Cardiac muscle cell (in vitro differentiated cells and primary cell): ENCODE measurements at places on chromosomes 7 and 10. TPM values are rescaled to one million over a fixed set of nuclear protein-coding genes. Genes with fewer than 3 reads are reported as not detected.

- no peak for DNase-seq
These were observed 81.4 kb downstream of the ABLIM1 start for GRCh38 chr10:114576716-114577115.

DNA sequence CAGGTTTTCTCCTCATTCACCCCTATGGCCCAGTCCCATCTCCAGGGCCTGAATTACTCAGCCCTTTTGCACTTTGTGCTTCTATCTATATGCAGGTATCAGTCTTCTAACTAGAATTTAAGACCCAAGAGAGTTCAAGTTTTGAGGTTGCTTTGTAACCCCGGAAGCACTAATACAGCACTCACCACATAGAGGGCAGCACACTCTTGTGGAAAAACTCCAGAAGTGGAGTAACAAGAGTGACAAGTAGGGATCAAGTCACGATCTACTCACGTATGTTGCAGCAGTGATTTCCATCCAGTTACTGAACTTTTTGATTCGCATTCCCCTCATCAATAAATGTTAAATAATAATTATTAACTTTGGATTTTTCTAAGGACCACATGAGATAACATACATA is 151.0 kb downstream of the CHCHD3 start:
- no peak for DNase-seq

DNA sequence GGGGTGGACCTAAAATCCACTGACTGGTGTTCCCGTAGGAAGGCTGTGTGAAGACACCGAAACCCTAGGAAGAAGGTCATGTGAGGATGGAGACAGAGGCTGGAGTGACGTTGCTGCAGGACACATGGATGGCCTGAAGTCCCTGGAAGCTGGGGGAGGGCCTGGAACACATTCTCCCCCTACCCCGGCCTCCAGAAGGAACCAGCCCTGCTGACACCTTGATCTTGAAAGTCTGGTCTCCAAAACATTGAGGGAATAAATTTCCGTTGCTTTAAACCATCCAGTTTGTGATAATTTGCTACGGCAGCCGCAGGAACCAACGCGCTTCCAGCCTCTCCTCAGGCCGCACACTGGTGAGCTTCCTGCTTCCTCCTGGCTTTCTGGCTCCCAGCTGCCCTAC is 288.2 kb downstream of the GLRX3 start:
- DNase-seq, result no peak

DNA sequence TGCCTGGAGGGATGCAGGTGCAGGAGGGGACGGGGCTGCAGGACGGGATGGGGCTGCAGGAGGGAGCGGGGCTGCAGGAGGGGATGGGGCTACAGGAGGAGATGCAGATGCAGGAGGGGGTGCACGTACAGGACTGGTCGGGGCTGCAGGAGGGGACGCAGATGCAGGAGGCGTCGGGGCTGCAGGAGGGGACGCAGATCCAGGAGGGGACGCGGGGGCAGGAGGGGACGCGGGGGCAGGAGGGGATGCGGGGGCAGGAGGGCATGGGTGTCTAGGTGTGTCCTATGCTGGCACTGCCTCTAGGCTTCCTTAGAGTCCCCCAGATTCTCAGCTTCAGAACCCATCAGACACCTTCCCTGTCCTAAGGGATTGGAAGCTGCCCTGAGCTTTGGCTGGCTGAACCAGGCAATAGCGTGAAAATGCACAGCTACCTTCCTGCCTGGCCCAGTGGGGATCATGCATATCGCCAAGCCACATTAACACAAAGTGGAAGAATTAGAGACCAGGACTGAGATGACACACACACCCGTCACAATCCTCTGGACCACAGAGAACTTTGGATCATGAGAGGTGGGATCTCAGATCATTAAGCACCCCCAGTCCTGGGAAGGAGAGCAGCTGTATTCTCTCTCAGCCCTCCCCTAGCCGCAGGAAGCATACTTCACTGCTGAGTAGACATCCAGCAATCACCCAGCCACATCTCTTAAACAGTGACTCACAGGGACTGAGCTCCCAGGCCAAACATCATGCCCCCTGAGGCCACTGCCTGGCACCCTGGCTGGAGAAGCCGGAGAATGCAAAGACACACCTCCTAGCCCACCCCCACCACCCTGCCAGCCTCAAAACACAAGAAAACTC is 67.3 kb downstream of the VWA2 start:
- DNase-seq, result peak; percentile 74

DNA sequence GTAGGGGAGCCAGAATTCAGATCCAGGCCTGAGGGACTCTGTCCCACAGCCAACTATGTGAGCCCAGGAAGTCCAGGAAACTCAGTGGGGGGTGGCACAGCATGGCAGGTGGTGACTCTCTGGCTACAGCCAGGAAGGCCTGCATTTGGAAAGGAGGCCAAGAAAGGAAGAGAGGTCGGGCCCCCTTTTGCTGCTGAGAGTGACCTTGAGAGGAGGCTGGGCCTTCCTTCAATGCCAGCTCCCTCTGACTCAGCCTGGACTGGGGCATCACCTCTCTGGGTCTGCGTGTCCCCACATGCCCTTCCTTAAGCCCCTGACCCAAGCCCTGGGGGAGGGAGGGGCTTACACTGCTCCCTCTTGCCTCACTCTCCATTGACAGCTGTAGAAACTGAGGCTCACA is 6.4 kb upstream of the MYL10 start:
- DNase-seq, result no peak

DNA sequence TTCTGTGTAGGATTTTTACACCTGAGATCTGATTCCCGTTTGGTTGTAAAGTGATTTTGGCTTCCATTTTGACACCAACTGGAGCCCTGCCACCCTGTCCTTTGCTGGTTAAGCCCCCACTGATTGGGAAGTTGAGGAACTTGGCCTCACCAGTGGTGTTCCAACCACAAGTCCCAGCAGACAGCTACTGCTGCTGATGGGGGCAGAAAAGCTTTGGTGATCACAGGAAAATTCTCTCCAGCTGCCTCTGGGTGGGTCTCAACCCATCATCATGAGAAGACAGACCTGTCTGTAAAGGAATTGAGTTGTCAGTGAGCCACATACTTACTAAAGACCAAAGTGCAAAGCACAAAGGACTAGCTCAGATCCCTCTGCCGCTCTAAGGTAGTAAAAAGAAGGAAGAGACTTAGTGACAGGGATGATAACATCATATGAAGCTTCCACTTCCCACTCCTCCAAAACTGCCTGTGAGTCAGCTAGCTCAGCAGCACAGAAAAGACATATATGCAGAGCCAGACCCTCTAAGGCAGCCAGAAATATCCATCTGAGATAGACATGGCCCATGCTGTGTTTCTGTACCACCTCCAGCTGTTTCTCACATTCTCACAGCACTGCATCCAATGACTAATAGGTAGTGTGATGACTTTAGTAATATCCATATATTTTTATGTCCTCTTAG is 22.4 kb upstream of the LRRC17 start:
- peak; percentile 57 for DNase-seq

DNA sequence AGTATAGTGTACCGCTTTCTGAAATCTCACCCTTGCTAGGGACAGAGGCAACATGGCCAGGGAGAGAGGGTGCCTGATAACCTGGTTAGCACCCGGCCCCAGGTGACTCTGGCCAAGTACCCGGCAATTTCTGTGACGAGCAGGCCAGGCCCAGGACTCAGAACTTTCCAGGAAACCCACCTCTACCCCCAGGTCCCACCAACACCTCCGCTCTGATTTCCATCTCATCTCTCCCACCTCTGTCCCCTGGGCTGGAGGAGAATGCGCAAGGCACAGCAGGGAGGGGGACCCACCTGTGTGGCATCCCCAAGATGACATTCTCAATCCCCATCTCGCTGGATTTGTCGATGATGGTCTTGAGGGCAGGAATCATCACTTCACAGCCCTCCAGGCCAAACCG is 11.6 kb downstream of the OGDHL start:
- no peak for DNase-seq

GRCh38 chr7:28408105-28408959 is 4.0 kb upstream of the CREB5 start:
- DNase-seq, result peak; percentile 45

GRCh38 chr7:36395171-36395894 is 5.7 kb downstream of the ANLN start:
- DNase-seq, result no peak

DNA sequence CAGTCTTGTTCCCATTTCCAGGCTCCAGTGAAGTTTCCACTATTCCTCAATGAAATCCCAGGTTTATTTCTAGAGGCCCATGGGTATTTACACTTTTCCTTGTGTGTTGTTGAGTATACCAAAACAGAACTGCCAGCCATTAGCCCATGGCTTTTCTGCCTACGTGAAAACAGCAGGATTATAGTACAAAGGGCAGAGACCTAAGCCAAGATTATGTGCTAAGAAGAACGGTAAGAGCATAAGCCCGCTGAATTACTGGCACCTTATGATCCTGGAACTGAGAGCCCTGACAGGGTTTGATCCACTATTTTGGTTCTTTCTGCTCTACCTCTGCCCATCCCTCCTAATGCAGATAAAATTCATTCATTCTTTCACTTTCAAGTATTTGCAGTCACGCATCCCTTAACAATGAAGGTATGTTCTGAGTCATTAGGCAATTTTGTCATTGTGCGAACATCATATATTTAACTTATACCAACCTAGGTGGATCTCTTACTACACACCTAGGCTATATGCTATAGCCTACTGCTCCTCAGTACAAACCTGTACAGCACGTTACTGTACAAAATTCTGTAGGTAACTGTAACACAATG is 16.0 kb downstream of the SEMA3C start:
- DNase-seq, result no peak

DNA sequence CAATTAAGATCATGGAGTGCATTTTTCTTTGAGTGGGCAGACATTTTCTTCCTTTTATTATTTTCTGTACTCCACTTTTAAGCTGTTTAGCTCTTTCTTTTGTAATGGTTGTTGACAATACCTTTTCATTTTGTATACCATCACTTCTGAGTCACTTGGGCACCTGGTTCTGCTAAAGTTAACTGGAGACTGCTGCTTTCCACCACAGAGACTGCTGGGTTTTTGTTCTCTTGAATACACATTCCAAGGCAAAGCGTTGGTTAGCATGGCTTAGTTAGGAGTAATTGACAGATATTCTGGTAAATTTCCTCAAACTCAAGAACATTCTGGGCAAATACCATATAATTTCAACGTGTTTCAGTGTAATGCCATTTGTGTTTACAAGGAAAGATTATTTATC is 541.9 kb upstream of the CELF2 start:
- no peak for DNase-seq

GRCh38 chr7:94348142-94348541 is 46.6 kb upstream of the COL1A2 start:
- DNase-seq, result peak; percentile 94

GRCh38 chr7:156578978-156579430 is 61.6 kb upstream of the RNF32 start:
- no peak for DNase-seq

GRCh38 chr10:99172128-99172738 is 63.4 kb downstream of the HPSE2 start:
- DNase-seq, result peak; percentile 78

DNA sequence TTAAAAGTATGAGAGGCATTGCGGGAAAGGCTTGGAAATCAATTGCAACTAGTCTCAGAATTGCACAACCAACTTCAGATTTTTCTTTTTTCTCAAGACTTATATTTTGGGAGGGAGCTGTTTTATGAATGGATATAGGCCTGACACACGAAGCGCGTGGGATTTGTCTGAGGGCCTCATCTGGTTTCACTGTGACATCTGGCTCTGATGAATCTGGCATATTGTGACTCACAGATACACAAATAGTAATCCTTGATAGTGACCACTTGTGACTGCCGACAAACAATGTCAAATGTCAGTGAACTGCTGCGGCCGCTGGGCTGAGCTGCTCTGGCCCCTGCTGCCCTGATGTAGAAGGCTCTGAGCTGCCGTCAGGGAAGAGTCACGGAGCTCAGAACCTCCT is 655.1 kb downstream of the INHBA start:
- DNase-seq, result peak; percentile 73

GRCh38 chr7:7639847-7640220 is 718 bp upstream of the UMAD1 start:
- no peak for DNase-seq

DNA sequence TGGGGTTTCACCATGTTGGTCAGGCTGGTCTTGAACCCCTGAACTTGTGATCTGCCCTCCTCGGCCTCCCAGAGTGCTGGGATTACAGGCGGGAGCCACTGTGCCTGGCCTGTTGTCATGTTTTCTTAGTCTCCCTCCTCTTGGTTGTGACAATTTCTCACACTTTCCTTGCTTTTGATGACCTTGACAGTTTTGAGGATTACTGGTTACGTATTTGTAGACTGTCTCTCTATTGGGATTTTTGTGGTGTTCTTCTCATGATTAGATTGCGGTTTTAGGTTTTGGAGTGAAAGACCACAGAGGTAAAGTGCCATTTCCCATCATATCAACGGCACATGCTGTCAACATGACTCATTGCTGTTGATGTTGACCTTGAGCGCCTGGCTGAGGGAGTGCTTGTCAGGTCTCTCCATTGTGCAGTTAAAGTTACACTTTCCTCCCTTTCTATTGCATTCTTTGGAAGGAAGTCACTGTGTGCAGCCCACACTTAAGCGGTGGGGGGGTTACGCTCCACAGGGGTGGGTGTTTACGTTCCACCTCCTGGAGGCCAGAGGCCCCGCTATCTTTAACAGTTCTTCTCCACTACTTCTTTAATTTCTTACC is 10.8 kb downstream of the NEURL1 start:
- DNase-seq, result peak; percentile 97

DNA sequence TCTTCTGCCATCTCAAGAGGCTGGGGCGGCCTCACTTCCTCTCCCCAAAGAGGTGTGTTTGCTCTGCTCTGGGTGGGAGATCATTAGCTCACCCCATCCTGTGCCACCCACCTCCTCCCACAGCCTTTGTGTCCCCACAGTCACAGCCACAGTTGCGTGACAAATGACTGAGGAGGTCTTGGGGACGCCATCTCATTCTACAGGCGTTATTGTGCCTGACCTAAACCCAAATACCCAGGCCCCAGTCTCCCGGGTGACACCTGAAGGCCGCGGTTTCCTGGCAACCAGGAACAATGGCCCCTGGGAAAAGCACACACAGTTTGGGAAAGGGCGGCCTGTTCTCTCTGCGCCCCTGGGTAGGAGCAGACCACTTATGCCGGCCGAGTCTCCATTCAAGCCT is 51.6 kb downstream of the SLIT1 start:
- DNase-seq, result no peak

GRCh38 chr7:90723233-90723632 is 127.1 kb downstream of the CDK14 start:
- no peak for DNase-seq

Gene PHYHIPL
- 0.21 TPM in 1 of 2 replicates, not detected in the other for total RNA-seq

Gene PALD1
- total RNA-seq, result 11.1 and 19.1 TPM in 2 replicates

Gene TMEM273
- total RNA-seq, result not detected in 2 replicates

Gene WDR11
- 31.6 and 40.3 TPM in 2 replicates for total RNA-seq

Gene STARD3NL
- total RNA-seq, result 55.4 and 72.2 TPM in 2 replicates

Gene GGCT
- total RNA-seq, result 41.9 and 49.8 TPM in 2 replicates

Gene PLA2G12B
- 0.14 TPM in 1 of 2 replicates, not detected in the other for total RNA-seq

Gene RARRES2
- total RNA-seq, result 4.2 and 5.5 TPM in 2 replicates

Gene MLXIPL
- 0.07 and 1.8 TPM in 2 replicates for total RNA-seq

Gene GIMAP6
- 0.04 and 0.09 TPM in 2 replicates for total RNA-seq

Gene HOXA6
- not detected in 2 replicates for total RNA-seq

Gene TDRD1
- total RNA-seq, result not detected in 2 replicates
